Islet precursor cell (in vitro differentiated cells): ENCODE measurements at places on chromosomes 5 and 9.

DNA sequence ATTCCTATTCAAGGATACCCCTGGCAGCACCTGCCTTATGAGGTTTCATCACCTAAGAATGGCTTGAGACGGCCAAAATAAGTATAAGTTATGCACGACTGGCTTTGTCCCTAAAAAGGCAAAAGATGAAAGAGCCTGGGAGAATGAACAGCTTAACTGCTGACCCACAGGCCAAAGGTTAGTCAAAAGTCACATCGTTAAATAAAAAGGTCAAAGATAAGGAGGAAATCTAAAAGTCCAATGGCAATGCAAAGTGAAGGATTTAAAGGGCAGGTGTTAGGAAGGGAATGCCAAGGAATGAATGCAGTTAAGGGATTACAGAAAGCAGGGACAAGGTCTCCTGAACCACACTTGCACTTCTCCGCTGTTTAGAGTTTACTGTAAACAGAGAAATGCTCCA, 5.6 kb downstream of the TAL2 start:
- DNase-seq = no peak

GRCh38 chr9:76650692-76651091, 113.5 kb upstream of the PCA3 start:
- peak; percentile 65 for DNase-seq

DNA sequence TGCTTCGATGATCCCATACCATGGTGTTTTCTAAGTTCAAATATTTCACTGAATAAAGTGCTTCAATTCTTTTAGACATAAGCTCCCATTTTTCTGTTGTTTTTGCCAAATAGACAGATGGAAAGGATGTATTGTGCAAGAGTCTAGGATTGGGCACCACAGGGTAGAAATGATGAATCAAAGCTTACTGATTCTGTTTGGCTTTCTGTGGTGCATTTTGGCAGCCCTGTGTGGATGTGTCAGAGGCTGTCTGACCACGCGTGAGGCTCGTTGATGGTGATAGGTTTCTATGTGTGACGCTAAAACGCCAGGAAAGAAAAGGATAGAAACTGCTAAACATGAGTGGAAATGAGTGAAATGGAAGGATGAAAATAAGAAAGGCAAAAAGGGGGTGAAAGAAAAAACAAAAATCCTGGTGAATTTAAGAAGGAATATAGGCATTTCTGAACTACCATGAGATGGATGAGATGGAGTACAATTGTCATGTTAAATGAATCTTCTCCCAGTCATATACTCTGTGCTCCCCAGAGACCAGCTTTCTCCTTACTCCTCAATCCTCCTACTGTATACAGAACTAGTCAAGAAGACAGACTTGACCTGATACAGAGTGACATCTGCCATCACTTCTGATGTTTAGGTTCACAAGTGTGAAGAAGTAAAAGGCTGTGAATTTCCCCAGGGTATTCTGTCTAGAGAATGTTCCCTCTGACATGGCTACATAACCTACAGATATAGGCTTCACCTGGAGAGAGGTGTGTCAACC, 54.4 kb downstream of the ANKH start:
- DNase-seq = no peak

GRCh38 chr9:91496351-91496750, 72.7 kb upstream of the NFIL3 start:
- DNase-seq = no peak

- DNase-seq = no peak
Observed at GRCh38 chr5:181215997-181216989, 6.8 kb upstream of the TRIM41 start.

DNA sequence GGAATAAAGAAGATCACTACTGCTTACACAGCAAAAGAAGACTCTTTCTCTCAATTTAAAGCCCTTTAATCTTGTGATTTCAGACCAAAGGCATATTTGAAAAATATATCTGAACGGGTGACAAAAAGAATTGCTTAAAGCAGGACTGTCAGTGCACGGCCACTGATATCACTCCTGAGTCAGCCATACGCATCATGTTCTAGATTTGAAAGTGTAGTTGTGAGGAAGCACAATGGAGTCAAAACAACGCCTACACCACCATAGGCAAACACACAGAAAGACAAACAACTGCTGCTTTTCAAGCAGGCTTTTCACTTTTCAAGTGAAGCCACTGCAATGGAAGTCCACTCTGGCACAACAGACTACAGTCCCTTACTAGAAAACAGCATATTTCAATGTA, 141.7 kb downstream of the AUH start:
- DNase-seq = no peak

GRCh38 chr5:59791617-59792016, 101.9 kb downstream of the PDE4D start:
- DNase-seq = no peak

DNA sequence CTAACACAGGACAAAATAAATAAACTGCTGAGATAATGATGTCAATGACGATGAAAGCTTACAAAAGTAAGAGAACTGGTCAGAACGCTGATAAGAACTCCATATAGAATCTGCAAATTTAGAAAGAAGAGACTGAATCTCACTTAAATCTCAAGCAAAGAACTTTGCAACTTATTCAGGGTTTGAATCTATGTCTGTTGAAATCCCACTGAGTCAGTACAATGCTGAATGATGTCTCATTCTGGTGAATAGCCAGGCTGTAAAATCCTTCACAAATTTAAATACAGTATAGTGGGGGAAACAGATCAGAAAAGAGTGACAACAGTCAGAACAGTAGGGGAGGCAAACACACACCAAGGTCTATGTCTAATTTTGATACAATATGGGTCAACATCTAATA, 38.9 kb upstream of the NR3C1 start:
- no peak for DNase-seq

GRCh38 chr5:137833463-137833862, 34.2 kb upstream of the MYOT start:
- DNase-seq = peak; percentile 88

GRCh38 chr5:125109293-125109692, 362.9 kb upstream of the ZNF608 start:
- DNase-seq = no peak

GRCh38 chr5:172091956-172092732, 85.7 kb upstream of the FBXW11 start:
- peak; percentile 40 for DNase-seq

DNA sequence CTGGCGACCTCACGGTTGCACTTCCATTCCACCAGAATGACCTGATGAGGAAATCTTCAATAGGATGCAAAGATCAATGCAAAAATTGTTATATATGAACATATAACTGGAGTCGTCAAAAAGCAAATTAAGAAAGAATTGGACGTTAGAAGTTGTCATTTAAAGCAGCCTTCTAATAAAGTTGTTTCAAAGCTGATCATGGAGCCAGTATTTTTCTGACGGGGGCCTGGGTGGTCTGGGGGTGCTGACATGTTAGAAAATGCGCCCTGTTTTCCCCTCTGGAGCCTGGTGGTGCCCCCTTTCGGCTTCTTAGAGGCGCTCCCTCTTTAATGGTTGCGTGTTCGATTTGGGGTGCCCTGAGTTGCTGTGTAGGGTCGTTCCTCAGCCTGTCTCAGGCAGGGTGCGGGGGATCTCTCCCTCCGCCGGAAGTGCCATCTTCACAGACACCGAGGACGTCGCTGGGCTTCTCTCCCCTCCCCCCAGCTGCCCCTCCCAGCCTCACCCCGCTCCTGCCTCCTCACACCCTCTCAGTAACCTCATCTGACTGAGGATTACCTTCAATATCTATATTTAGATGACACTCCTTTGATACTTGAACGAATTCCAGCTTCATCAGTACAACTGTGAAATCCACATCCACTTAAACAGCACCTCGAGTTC, 18.3 kb downstream of the PTGES2 start:
- DNase-seq = no peak

DNA sequence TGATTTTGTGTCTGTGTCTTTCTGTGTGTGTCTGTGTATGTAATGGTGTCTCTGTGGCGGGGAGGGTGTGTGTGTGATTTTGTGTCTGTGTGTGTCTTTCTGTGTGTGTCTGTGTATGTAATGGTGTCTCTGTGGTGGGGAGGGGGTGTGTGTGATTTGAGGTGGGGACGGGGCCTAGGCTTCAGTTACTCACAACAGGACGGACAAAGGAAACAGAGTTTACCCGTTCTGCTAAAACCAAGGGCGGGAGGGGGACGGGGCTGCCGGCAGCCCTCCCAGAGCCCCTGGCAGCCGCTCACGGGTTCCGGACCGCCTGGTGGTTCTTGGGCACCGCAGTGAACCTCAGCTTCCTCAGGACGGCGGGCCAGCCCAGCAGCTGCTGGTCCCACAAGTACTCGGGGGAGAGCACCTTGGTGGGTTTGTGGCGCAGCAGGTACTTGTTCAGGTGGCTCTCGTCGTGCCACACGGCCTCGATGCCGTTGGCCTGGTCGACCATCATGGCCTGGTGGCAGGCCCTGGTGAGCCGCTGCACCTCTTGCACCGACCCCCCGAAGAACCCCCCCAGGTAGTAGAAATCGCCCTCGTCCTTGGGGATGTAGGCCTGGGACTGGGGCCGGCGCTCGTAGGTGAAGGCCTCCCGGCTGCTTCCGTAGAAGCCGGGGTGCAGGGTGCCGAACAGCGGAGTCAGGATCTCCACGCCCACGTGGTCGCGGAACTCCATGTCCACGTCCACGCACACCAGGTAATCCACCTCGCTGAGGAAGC, 19.4 kb downstream of the ABO start:
- peak; percentile 47 for DNase-seq

DNA sequence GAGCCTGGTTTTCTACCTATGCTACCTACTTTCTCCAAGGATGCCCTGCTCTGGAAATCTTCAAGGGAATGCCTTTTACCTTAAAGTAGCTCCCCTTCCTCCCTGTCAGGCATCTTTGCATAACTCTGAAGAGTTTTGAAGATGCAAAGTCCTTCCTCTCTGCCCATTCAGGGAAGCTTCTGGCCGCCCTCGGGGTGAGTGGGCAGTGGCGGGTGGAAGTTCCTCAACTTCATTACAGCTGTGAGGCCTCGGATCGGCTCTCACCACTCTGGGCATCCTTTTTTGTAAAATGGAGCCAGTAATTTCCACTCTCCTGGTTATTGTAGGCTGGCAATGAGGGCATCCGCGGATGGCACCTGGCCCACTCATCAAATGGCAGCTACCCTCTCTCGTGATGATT, 31.7 kb upstream of the STXBP1 start:
- no peak for DNase-seq

- no peak for DNase-seq
Observed at GRCh38 chr5:64794053-64794770, 25.5 kb downstream of the CWC27 start.

GRCh38 chr9:34611811-34612787, at the start of gene RPP25L:
Gene RPP25L (minus strand): TSS chr9:34612097. CDS start chr9:34611296, 801 bp downstream.
- DNase-seq = peak; percentile 88

GRCh38 chr9:137970098-137970497, 92.5 kb downstream of the CACNA1B start:
- peak; percentile 32 for DNase-seq

DNA sequence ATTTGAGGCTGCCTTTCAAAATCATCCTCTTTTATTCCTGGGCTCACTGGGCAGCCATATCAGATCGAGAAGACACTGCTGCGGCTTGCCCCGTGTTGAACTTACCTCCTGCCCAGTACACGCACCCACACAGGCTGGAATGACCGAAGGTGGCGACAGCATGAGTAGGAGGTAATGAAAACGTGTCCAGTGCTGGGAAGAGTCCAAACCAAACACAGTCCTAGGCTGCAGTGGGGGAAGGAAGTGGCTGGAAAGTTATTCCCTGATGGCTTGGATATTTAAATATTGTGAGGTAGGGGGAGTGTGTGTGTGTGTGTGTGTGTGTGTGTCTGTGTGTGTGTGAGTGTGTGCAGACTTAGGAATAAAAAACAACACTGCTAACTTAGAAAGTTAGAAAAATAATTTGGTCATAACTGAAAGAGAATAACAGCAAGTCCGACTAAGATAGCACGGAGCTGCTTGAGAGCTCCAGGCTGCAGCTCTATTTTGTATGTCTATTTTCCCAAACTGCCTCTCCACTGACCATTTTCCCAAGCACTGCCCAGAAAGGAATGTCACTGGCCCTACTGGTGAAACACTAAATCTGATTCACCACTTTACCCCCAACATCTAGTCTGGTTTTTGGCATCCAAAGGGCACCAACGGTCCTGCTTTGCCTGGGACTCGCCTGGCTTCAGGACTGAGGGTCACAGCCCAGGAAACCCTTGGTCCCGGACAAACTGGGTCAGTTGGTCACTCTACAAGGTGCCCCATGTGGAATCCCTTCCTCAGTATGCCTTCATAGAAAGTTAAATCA, 41.2 kb downstream of the ANKH start:
- DNase-seq = no peak

GRCh38 chr5:60487476-60487875, 212.5 kb downstream of the DEPDC1B start:
- DNase-seq = no peak

- no peak for DNase-seq
Observed at GRCh38 chr5:139639619-139640380, 8.3 kb upstream of the CXXC5 start.

GRCh38 chr5:76733049-76733417, 17.1 kb downstream of the F2R start:
- DNase-seq = no peak

DNA sequence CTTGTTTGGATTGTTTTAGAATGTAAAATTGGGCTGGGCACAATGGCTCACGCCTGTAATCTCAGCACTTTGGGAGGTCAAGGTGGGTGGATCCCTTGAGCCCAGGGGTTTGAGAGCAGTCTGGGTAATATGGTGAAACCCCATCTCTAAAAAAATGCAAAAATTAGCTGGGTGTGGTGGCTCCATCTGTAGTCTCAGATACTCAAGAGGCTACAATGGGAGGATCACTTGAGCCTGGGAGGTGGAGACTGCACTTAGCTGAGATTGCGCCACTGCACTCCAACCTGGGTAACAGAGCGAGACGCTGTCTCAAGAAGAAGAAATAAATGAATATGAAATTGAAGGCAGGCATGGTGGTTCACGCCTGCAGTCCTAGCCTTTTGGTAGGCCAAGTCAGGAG, 21.3 kb downstream of the MAML1 start:
- no peak for DNase-seq

- DNase-seq = no peak
Observed at GRCh38 chr9:95935861-95936578, 60.5 kb downstream of the ERCC6L2 start.

- peak; percentile 51 for DNase-seq
Observed at GRCh38 chr5:87185838-87186237, 81.8 kb upstream of the RASA1 start.

- DNase-seq = no peak
Observed at GRCh38 chr5:20605732-20606525, 617.9 kb upstream of the CDH18 start.

GRCh38 chr9:4139196-4139595, 160.7 kb downstream of the GLIS3 start:
- no peak for DNase-seq

- DNase-seq = no peak
Observed at GRCh38 chr5:8399471-8399870, 530.5 kb downstream of the MTRR start.

GRCh38 chr9:37626708-37627292, 24.0 kb upstream of the FRMPD1 start:
- DNase-seq = peak; percentile 84

GRCh38 chr9:131717719-131718460, 22.0 kb downstream of the RAPGEF1 start:
- DNase-seq = no peak
